ENCODE measurements at places on chromosomes 12 and 14.

GRCh38 chr12:70645494-70646317 lies 8.5 kb upstream of the PTPRB start:
- peak; percentile 95 for DNase-seq
- H3K4me3 ChIP-seq: no peak overlapping the region
- no peaks in the 10 kb centered on the region for H3K36me3 ChIP-seq
- peaks cover 54% of the 10 kb centered on the region for H3K4me1 ChIP-seq
- peak overlapping the region; percentile 99 for H3K27ac ChIP-seq

- H3K36me3 ChIP-seq: no peaks in the 10 kb centered on the region
- no peak overlapping the region for H3K27ac ChIP-seq
- H3K27me3 ChIP-seq: no peaks in the 10 kb centered on the region
- no peak for DNase-seq
Observed at GRCh38 chr14:25501749-25502148, 451.8 kb upstream of the STXBP6 start.

GRCh38 chr14:22955702-22956569 lies 954 bp downstream of the HAUS4 start:
- peak overlapping the region; percentile 82 for H3K27ac ChIP-seq
- H3K27me3 ChIP-seq: no peaks in the 10 kb centered on the region
- peaks cover 10% of the 10 kb centered on the region for H3K4me1 ChIP-seq
- no peaks in the 10 kb centered on the region for H3K36me3 ChIP-seq
- peak overlapping the region; percentile 52 for H3K4me3 ChIP-seq
- peak; percentile 53 for DNase-seq

DNA sequence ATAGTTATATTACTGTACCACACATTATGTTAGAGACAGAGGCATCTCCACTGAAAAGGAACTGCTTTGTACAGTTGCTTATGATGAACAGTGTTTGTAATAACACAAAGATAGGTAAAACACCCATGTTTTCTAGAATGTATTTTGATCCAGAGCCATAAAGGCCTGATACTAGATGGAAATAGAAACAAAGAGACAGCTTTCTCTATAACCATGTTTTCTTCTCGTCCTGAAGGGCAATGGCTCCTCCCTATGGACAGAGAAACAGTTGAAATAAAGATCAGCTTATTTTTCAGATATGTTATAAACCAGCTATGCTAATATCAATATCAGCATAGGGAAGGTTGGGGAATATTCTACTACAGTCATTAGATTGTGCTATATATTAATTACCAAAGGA lies 109.2 kb downstream of the ATXN7L3B start:
- H3K27ac ChIP-seq: no peak overlapping the region
- no peaks in the 10 kb centered on the region for H3K4me1 ChIP-seq
- H3K27me3 ChIP-seq: no peaks in the 10 kb centered on the region

DNA sequence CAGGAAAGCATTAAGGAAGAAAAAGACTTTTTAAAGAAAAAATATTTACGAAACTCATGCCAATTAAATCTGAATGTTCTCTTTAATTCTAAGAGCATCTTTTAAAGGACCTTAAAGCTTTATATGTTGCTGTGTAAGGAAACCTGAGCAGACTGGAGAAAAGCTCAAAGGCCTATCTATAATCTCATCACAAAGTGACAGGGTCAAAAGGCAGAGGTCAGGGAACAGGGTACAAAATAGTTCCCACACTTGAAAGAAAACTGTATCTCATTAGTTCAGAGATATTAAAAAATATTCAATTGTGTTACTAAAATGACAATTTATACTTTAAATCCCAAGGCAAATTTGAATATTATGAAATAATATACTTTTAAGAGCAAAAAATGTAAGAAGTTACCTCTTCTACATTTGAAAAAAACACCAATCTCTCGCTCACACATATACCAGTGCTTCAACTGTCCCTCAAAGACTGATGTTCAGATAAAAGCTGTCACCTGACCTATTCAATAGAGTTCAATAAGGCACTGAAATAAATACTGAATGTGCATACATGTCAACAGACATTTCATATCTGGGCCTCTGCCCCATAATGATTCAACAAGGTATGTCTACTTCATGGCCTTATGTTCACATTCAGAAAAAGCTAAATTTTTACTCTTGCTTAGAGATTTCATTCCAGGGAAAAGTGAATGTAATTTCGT lies 17.9 kb downstream of the DENND5B start:
- no peak for DNase-seq
- no peak overlapping the region for H3K27ac ChIP-seq
- peaks cover 23% of the 10 kb centered on the region for H3K4me1 ChIP-seq
- no peak overlapping the region for H3K4me3 ChIP-seq
- H3K36me3 ChIP-seq: no peaks in the 10 kb centered on the region
- no peaks in the 10 kb centered on the region for H3K27me3 ChIP-seq

DNA sequence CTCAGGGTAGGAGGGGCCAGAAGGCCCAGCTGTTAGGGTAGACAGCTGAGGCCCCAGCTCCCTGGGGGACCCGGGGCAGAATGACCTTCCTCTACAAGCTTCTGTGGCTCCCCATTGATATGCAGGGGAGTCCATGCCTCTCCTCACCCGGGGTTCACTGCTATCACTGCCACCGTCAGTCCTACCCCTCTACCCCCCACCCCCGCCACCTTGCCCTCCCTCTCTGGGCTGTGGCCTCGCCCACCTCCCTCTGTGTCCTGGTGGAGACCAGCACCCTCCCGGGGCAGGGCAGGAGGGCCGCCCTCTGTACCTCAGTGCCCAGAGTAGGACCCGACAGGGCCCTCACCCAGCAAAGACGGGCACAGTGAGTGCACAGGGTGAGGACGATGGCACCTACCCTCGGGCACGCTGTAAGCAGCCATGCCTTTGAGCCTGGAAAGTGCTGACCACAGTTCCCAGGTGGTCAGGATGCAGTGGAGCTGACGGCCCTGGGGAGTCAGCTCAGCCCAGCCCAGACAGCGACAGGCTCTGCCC lies 88.4 kb upstream of the SFSWAP start:
- H3K27ac ChIP-seq: no peak overlapping the region
- no peaks in the 10 kb centered on the region for H3K27me3 ChIP-seq
- H3K36me3 ChIP-seq: no peaks in the 10 kb centered on the region
- H3K4me3 ChIP-seq: no peak overlapping the region
- no peaks in the 10 kb centered on the region for H3K4me1 ChIP-seq
- no peak for DNase-seq

GRCh38 chr14:22877000-22877501 lies 5.5 kb downstream of the LRP10 start:
- peaks cover 6% of the 10 kb centered on the region for H3K4me1 ChIP-seq
- no peak overlapping the region for H3K27ac ChIP-seq
- no peak for DNase-seq
- no peak overlapping the region for H3K4me3 ChIP-seq
- H3K36me3 ChIP-seq: peaks cover 45% of the 10 kb centered on the region

GRCh38 chr14:22251090-22251489 lies 337.9 kb downstream of the DAD1 start:
- H3K4me1 ChIP-seq: no peaks in the 10 kb centered on the region
- DNase-seq: no peak

GRCh38 chr14:77123381-77124325 lies 17.9 kb downstream of the ZDHHC22 start:
- peaks cover 6% of the 10 kb centered on the region for H3K4me1 ChIP-seq
- no peak for DNase-seq
- H3K27me3 ChIP-seq: peaks cover 14% of the 10 kb centered on the region
- H3K27ac ChIP-seq: no peak overlapping the region
- H3K36me3 ChIP-seq: peaks cover 3% of the 10 kb centered on the region
- H3K4me3 ChIP-seq: no peak overlapping the region

GRCh38 chr14:99731547-99732435 lies 47.7 kb downstream of the CYP46A1 start:
- DNase-seq: no peak
- no peaks in the 10 kb centered on the region for H3K27me3 ChIP-seq
- H3K36me3 ChIP-seq: no peaks in the 10 kb centered on the region
- H3K4me3 ChIP-seq: no peak overlapping the region
- H3K27ac ChIP-seq: no peak overlapping the region
- H3K4me1 ChIP-seq: peaks cover 24% of the 10 kb centered on the region

- peak; percentile 50 for DNase-seq
- H3K4me1 ChIP-seq: peaks cover 76% of the 10 kb centered on the region
- H3K27ac ChIP-seq: peak overlapping the region; percentile 41
- H3K27me3 ChIP-seq: no peaks in the 10 kb centered on the region
- H3K36me3 ChIP-seq: peaks cover 26% of the 10 kb centered on the region
- H3K4me3 ChIP-seq: no peak overlapping the region
Observed at GRCh38 chr12:96257550-96258103, 63.5 kb downstream of the ELK3 start.

DNA sequence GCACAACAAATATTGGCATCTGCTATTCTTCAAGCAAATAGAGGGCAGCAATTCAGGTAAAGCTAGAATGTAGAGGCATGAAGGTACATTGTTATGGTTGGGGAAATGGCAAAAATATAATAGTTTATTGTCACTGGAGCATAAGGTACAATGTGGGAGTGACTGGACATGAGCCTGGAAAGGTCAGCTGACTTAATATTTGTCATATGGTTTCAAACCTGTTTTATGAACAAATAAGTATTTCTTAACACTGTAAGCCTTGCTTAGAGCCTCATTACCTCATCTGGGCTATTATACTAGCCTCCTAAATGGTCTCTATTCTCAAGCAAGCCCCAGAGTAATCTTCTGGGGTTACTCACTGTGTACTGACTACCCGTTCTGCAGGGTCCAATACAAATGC lies 33.7 kb downstream of the FAM177A1 start:
- no peaks in the 10 kb centered on the region for H3K27me3 ChIP-seq
- H3K27ac ChIP-seq: no peak overlapping the region
- no peak overlapping the region for H3K4me3 ChIP-seq
- no peaks in the 10 kb centered on the region for H3K36me3 ChIP-seq
- no peaks in the 10 kb centered on the region for H3K4me1 ChIP-seq

- H3K27me3 ChIP-seq: no peaks in the 10 kb centered on the region
- DNase-seq: no peak
- H3K36me3 ChIP-seq: no peaks in the 10 kb centered on the region
- H3K4me1 ChIP-seq: no peaks in the 10 kb centered on the region
Observed at GRCh38 chr14:93160353-93160801, 24.3 kb downstream of the MOAP1 start.

DNA sequence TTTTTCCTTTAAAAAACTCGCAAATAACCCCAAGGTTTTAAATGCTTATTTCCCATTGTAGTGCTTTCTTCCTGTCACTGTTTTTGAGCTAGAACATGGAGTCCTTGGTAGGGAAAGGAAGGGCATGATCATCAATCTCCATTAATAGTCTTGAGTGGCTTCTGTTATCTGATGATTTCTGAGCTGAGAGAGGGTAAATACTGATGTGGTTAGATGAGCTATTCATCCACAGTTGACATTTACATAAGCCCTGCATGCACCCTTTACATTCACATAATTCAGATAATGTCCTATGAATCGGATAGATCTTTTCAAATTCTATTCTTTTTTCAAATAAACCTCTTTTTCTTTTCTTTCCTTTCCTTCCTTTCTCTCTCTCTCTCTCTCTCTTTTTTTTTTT lies 81.4 kb downstream of the NTN4 start:
- H3K36me3 ChIP-seq: peaks cover 6% of the 10 kb centered on the region
- no peak overlapping the region for H3K27ac ChIP-seq
- H3K4me3 ChIP-seq: no peak overlapping the region
- H3K27me3 ChIP-seq: no peaks in the 10 kb centered on the region
- no peaks in the 10 kb centered on the region for H3K4me1 ChIP-seq
- DNase-seq: peak; percentile 18

DNA sequence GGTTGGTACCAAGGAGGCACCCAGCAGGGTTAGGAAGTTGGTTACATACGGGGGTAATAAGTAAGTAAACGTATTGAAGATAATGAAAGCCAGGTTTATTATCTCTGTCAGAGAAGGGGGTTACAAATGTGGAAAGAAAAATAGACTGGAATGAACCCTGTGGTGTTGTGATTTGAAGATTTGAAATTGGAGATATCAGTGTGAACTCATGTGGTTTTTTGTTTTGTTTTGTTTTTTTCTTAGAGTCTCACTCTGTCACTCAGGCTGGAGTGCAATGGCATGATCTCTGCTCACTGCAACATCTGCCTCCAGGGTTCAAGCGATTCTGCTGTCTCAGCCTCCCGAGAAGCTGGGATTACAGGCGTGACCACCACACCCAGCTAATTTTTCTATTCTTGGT lies 14.1 kb upstream of the SLC25A3 start:
- no peaks in the 10 kb centered on the region for H3K4me1 ChIP-seq
- H3K27me3 ChIP-seq: no peaks in the 10 kb centered on the region
- no peaks in the 10 kb centered on the region for H3K36me3 ChIP-seq
- no peak overlapping the region for H3K4me3 ChIP-seq

DNA sequence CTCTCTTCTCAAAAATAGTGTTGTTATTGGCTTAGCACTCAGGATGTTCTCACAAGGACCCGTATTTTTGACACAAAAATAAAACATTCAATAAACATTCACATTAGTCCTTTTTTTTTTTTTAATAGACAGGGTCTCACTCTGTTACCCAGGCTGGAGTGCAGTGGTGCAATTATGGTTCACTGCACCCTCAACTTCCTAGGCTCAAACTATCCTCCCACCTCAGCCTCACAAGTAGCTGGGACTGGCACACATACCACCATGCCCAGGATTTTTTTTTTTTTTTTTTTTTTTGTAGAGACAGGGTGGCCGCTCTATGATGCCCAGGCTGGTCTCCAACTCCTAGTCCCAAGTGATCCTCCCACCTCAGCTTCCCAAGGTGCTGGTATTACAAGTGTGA lies 27.0 kb downstream of the PPP1R13B start:
- peaks cover 11% of the 10 kb centered on the region for H3K4me1 ChIP-seq
- H3K27me3 ChIP-seq: no peaks in the 10 kb centered on the region
- H3K36me3 ChIP-seq: no peaks in the 10 kb centered on the region
- DNase-seq: no peak

GRCh38 chr14:93784878-93785277 lies 3.4 kb downstream of the PRIMA1 start:
- peaks cover 2% of the 10 kb centered on the region for H3K27me3 ChIP-seq
- no peaks in the 10 kb centered on the region for H3K4me1 ChIP-seq
- H3K4me3 ChIP-seq: no peak overlapping the region
- H3K36me3 ChIP-seq: no peaks in the 10 kb centered on the region
- no peak overlapping the region for H3K27ac ChIP-seq
- no peak for DNase-seq

DNA sequence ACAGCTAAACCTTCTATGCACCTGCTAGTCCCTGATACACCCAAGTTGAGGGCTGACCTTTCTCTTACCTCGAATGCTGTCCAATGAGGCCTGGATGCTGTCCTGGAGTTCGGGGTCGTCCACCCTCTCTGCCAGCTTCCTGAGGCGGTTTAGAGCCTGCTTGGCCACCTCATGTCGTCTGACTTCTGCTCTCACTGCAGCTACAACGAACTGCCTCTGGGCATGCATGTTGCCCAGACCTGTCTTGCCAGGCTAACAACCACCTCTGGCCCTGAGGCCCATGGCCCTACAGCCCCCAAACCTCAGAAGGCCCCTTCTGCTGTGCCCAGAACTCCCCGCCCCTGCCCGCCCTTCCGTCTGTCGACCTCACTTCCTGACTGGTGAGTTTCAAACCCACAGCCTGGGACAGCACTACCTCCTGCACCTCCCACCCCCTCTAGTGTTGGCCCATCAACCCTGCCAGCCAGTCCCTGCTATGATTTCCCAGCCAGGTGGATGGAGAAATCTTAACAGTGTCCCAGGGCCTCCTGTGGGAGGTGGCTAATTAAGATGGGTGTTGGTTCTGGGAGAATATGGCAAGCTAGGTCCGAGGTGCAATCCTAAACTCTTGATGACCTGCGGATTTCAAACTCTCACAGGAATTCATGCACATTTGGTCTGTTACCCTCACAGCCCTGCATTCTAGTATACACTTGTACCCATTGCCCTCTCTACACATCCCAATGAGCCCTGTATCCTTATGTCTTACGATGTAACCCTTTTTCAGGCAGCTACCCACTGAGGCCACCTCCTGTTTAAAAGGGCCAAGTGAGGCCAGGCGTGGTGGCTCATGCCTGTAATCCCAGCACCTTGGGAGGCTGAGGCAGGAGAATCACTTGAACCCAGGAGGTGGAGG lies 2.7 kb upstream of the TSPAN31 start:
- H3K36me3 ChIP-seq: no peaks in the 10 kb centered on the region
- peaks cover 38% of the 10 kb centered on the region for H3K27me3 ChIP-seq
- no peak overlapping the region for H3K27ac ChIP-seq
- peaks cover 10% of the 10 kb centered on the region for H3K4me1 ChIP-seq
- H3K4me3 ChIP-seq: no peak overlapping the region
